ENCODE measurements at places on chromosomes 5 and 9.

- no peak for DNase-seq
Measured at GRCh38 chr9:75615284-75615683, 275.2 kb upstream of the PCSK5 start.

- no peak for DNase-seq
Measured at GRCh38 chr9:129370770-129371169, 192.7 kb upstream of the IER5L start.

DNA sequence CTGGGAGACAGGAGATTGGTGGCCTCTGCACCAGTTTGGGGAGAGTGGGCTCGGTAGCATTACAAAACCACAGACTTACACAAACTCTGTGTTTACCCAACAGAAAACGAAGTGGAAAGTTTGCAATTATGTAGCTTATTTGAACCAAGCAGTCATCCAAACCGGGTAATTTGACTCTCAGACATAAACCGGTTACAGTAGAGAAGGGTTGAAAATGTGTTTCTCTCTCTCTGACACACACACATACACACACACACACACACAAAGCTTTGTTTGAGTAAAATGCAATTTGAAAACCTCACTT is 97.1 kb upstream of the ZNF608 start:
- no peak for DNase-seq

GRCh38 chr5:59180515-59180914 is 597.6 kb downstream of the RAB3C start:
- no peak for DNase-seq

GRCh38 chr5:80034962-80035821 is at the start of gene THBS4:
Gene THBS4, plus strand, starts transcription at chr5:80035348. Its CDS starts 190 bp downstream, at chr5:80035538.
- no peak for DNase-seq

- DNase-seq: no peak
Measured at GRCh38 chr9:93246111-93246510, 62.2 kb downstream of the WNK2 start.

DNA sequence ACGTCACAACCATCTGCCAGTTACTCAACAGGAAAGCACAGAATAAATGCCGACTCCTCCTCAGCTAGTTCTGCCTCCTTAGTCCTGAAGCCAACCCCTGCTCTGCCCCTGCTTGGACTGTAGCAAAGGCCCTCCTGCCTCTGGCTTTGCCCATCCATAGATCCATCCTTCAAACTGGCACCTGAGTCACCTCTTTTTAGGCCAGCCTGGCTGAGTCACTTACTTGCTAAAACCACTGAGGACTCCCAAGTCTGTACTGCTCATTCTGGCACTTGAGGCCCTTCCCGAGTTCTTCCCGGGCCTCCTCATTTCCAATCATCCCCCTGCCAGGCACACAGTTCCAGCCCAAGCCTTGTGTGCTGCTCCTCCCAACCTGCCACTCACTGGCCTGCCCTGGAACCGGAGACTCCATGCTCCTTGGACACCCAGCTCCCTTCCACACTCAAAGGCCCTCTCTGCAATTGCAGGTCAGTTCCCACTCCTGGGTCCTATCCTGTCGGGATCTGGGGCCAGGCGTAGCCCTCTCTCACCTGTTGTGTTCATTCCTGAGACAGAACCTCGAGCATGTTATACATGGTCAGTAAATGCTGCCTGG is 220.1 kb downstream of the DAB2IP start:
- no peak for DNase-seq

GRCh38 chr9:76162086-76162730 is 232.0 kb downstream of the RFK start:
- DNase-seq: no peak

All from stimulated activated CD8-positive, alpha-beta memory T cell treated with anti-CD3 and anti-CD28 coated beads, Interleukin-4, amount 100 ng/mL, for 1 hour (primary cell).